ENCODE measurements at places on chromosomes 1 and 21. TPM values are rescaled to one million over a fixed set of nuclear protein-coding genes. Genes with fewer than 3 reads are reported as not detected.

DNA sequence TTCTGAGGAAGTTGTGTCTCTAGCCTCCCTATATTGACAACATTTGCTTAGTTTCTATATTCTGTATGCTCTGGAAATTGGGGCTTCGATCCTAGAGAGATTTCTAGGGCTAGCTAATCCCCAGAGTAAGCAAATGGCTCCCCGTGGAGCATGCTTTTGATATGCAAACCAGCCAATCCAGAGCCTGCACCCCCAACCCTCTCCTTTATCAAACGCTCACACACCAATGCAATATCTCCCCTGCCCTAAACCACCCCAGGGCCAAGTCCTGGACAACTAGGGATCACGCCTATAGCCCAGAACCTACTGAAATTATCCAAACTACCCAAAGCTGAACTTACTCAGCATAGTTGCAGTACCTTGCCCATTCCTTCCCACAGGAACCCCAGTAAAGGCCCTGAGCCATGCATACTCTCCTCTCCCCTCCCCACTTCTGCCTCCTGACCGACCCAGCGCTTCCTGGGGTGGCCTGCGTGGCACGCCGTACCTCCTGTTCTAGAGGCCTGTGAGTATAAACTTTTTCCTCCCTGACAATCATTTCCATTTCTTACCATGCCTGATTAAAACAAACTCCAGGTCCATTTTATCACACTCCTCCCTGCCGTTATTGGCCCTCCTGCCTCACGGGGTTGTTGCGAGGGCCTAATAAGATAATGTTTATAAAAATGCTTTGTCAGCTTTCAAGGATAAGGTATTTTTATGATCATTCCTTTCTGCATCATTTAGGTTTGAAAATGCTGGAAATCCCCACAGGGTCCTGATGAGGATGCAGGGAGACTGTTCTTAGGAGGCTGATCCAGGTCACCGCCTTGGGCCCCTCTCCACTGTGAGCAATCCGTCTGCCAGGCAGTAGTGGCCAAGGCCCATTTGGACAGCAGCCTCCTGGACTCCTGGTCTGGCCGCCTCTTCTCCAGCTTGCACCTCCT, 102.7 kb downstream of the TENT5C start:
- H3K27ac ChIP-seq, result no peak overlapping the region
- H3K36me3 ChIP-seq, result no peaks in the 10 kb centered on the region
- no peaks in the 10 kb centered on the region for H3K27me3 ChIP-seq
- peak; percentile 38 for DNase-seq
- H3K4me1 ChIP-seq, result no peaks in the 10 kb centered on the region

DNA sequence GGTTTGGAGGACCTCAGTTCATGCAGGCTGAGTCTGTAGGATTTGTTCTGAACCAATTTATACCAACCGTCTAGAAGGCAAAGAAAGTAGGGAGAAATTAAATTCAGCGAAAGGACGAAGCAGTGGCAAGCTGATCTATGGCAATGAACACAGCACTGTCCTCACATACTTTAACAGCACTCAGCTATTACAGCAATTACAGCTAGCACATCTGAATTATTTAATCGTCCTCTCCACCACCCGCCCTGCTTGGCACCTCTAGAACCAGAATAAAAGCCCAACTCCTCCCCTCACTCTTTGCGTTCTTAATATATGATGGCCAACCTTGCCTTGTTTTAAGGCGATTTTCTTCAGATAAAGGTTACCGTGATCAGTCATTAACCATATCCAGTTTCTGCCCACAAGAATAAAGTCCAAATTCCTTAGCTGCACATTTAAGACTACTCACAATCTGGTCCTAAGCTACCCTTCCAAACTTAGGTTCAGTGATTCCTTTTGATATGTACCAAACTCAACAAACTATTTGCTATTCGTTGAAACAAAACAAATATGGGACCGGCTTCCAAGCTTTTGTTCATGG, 169.4 kb upstream of the ESRRG start:
- no peaks in the 10 kb centered on the region for H3K4me1 ChIP-seq
- no peak for DNase-seq
- no peak overlapping the region for H3K27ac ChIP-seq
- no peak overlapping the region for H3K4me3 ChIP-seq
- H3K27me3 ChIP-seq, result no peaks in the 10 kb centered on the region
- H3K36me3 ChIP-seq, result no peaks in the 10 kb centered on the region

DNA sequence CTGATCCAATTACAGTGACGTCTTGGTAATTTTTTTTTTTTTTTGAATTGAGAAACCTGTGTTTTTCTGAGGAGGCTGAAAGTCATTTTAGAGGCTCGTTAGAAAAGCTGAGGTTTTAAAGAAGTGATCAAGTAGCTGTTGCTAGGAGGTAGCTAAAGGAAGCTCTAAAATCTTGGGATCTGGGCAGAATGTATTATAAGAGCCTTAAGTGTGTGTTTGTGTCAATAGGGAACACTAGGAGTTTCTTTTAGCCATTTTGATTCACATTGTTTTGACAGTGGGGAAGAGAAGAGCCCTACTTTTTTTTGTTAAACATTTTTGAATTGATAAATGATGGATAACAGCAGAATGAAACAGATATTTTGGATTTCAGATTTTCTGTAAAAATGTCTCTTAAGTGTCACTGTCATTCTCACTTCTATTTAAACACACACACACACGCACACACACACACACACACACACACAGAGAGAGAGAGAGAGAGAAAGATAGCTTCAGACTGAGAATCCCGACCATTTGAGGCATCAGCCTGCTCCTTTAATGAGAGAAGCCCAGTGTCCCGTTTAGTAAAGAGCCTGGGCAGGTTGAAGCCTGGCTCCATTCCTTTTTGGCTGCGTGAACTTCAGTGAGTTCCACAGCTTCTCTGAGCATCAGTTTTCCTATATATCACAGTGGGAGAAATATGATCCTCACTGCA, 79.1 kb upstream of the GPR88 start:
- peaks cover 12% of the 10 kb centered on the region for H3K4me1 ChIP-seq
- no peak for DNase-seq
- peaks cover 9% of the 10 kb centered on the region for H3K36me3 ChIP-seq
- H3K27ac ChIP-seq, result peak overlapping the region; percentile 30
- no peak overlapping the region for H3K4me3 ChIP-seq

DNA sequence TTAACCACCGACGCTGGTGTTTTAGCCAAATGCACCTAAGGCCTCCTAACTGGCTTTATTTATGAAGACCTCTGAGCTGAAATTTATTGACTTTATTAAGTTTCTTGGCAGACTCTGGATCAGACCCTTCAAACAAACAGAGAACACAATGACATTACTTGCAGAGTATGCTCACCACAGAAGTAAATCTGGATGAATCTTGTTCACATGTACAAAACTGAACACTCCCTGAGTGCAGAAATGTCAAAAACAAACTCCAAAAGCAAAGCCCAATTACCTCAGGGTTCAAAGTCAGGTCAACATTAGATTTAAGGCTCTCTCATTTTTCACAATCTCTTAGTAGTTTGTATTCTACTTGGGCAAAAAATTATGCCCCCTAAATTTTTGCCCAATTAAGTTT, 218.6 kb downstream of the SLC45A1 start:
- no peak overlapping the region for H3K4me3 ChIP-seq
- H3K27ac ChIP-seq, result no peak overlapping the region
- peaks cover 13% of the 10 kb centered on the region for H3K4me1 ChIP-seq

- H3K36me3 ChIP-seq, result no peaks in the 10 kb centered on the region
- H3K27ac ChIP-seq, result no peak overlapping the region
- no peak for DNase-seq
- no peak overlapping the region for H3K4me3 ChIP-seq
- H3K4me1 ChIP-seq, result no peaks in the 10 kb centered on the region
Observed at GRCh38 chr1:195915826-195916225, 692.4 kb downstream of the KCNT2 start.

The GPR37L1 gene
- 0.72 TPM for total RNA-seq

DNA sequence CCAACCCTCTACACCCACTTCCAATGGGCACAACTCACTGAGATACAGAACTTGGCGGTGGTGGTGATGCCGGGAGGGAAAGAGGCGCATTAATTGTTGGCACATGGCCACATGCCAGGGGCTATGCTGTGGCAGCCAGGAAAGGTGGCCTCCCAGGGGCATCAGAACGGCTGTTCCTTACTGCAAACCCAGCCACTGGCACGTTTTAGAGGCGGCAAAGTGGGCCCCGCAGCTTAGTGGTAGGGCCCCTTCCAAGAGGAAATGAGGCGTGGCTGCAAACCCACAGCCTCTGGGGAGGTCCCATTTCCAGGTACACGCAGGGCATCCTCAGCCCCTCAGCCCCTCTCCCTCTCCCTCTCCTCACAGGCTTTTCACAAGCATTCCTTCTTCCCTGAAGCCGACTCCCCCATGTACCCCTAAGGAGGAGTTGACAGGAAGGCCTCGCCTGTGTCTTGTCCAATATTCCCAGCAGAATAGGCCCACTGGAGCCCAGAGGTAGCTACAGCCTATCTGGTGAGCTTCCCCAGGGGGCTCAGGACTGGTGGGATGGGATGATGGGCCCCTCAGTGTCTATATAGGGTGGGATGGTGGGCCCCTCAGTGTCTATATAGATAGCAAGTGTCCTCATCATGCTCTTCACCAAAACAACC, 166.2 kb downstream of the CLIC6 start:
- DNase-seq, result no peak
- H3K27me3 ChIP-seq, result no peaks in the 10 kb centered on the region
- H3K27ac ChIP-seq, result peak overlapping the region; percentile 57
- H3K4me3 ChIP-seq, result no peak overlapping the region

The IL6R gene
- total RNA-seq, result 49.0 TPM

GRCh38 chr1:109083923-109084322, 6.6 kb upstream of the TMEM167B start:
- peak; percentile 59 for DNase-seq
- no peak overlapping the region for H3K27ac ChIP-seq
- no peaks in the 10 kb centered on the region for H3K27me3 ChIP-seq
- no peaks in the 10 kb centered on the region for H3K36me3 ChIP-seq
- no peak overlapping the region for H3K4me3 ChIP-seq

DNA sequence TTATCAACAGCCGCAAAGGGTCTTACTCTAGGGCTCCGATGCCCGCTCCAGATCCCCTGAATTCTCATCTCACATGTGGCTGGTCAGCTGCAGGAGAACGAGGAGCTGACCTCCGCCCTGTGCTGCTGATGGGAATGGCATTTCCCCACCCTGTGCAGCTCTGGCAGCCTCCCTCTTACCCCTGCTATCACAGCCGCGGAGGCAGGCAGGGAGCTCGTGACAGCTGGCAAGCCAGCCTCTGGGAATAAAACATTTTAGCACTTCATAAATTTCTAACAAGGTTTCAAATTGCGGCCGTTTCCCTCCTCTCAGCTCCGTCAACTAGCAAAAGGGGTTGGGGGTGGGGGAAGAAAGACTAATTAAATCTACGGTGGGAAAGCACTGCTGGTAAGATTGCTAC, 81.1 kb downstream of the DSCAM start:
- H3K4me1 ChIP-seq, result no peaks in the 10 kb centered on the region
- DNase-seq, result no peak
- no peak overlapping the region for H3K27ac ChIP-seq
- no peaks in the 10 kb centered on the region for H3K27me3 ChIP-seq
- H3K36me3 ChIP-seq, result no peaks in the 10 kb centered on the region

The CFHR2 gene
- not detected for total RNA-seq

GRCh38 chr1:217431395-217431794, 199.5 kb downstream of the GPATCH2 start:
- DNase-seq, result no peak
- H3K27ac ChIP-seq, result no peak overlapping the region
- H3K36me3 ChIP-seq, result peaks cover 10% of the 10 kb centered on the region

DNA sequence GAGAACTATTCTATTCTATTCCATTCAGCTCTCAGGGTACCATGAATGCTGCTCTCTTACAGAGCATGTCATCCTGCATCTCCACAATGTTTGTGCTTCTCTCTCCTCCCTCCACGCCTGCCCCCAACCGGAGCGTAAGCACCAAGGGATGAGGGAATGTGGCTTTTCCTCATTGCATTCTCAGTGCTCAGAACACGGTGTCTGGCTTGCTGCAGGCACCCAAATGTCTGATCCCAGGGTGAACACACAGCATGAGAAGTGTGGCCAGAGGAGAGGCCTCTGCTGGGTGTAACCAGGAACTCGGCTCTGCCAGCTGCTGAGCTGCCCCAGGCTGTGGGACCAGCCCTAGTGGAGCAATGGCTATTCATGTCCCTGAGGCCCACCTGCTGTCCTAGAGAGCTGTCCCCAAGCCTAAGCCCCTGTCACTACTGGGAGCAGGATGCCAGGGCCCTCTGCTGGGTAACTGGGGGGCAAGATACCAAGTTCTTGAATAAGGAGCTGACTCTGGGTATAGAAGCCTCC, 38.3 kb downstream of the OLFML2B start:
- no peaks in the 10 kb centered on the region for H3K27me3 ChIP-seq
- no peak overlapping the region for H3K4me3 ChIP-seq
- no peaks in the 10 kb centered on the region for H3K36me3 ChIP-seq
- DNase-seq, result no peak
- H3K27ac ChIP-seq, result no peak overlapping the region
- H3K4me1 ChIP-seq, result no peaks in the 10 kb centered on the region

DNA sequence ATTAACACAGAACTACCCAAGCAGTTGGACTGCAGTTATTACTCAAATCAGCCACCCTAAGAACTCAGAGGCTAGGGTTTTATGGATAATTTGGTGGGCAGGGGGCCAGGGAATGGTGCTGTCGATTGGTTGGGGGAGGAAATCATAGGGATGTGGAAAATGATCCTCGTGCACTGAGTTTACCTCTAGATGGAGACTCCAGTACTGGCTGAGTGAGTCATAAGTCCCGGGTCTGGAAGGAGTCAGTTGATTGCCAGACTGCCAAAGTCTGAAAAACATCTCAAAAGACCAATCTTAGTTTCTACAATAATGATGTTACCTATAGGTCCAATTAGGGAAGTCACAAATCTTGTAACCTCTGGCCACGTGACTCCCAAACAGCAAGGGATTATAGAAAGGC, 257.5 kb upstream of the PRMT6 start:
- H3K27ac ChIP-seq, result no peak overlapping the region
- H3K4me1 ChIP-seq, result no peaks in the 10 kb centered on the region
- no peak overlapping the region for H3K4me3 ChIP-seq
- H3K36me3 ChIP-seq, result no peaks in the 10 kb centered on the region

GRCh38 chr1:245788269-245788668, 633.5 kb downstream of the KIF26B start:
- no peaks in the 10 kb centered on the region for H3K4me1 ChIP-seq
- H3K4me3 ChIP-seq, result no peak overlapping the region
- H3K36me3 ChIP-seq, result no peaks in the 10 kb centered on the region
- no peaks in the 10 kb centered on the region for H3K27me3 ChIP-seq
- peak; percentile 26 for DNase-seq

DNA sequence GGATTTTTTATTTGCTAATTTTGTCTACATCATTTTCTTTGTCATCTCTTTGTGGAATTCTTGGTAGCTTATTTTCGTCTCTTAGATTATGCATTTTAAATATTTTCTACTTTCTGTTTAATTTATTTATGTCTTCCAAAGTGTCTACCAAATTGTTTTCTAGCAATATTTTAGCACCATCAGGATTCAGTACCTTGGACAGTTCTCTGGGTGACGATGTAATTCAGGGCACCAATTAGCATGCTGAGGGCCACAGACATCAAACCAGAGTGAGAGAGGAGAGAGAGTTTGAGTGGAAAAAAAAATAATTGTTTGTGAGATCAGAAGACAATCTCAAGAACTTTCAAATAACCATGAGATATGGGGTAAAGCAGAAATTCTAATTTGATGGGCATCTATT, 169.8 kb upstream of the CXADR start:
- DNase-seq, result no peak
- no peaks in the 10 kb centered on the region for H3K4me1 ChIP-seq
- no peak overlapping the region for H3K27ac ChIP-seq
- H3K27me3 ChIP-seq, result no peaks in the 10 kb centered on the region
- H3K36me3 ChIP-seq, result no peaks in the 10 kb centered on the region
- H3K4me3 ChIP-seq, result no peak overlapping the region

The CASZ1 gene
- 66.5 TPM for total RNA-seq

All from stomach (tissue), 19 donors.